Large intestine (tissue), 12 donors: ENCODE measurements at places on chromosomes 3 and 15. TPM values are rescaled to one million over a fixed set of nuclear protein-coding genes. Genes with fewer than 3 reads are reported as not detected.

GRCh38 chr3:144840866-144841265 lies 869.2 kb downstream of the DIPK2A start:
- H3K36me3 ChIP-seq = no peaks in the 10 kb centered on the region
- no peak overlapping the region for H3K27ac ChIP-seq
- no peak for DNase-seq
- no peaks in the 10 kb centered on the region for H3K27me3 ChIP-seq
- H3K4me1 ChIP-seq = no peaks in the 10 kb centered on the region
- no peak overlapping the region for H3K4me3 ChIP-seq

DNA sequence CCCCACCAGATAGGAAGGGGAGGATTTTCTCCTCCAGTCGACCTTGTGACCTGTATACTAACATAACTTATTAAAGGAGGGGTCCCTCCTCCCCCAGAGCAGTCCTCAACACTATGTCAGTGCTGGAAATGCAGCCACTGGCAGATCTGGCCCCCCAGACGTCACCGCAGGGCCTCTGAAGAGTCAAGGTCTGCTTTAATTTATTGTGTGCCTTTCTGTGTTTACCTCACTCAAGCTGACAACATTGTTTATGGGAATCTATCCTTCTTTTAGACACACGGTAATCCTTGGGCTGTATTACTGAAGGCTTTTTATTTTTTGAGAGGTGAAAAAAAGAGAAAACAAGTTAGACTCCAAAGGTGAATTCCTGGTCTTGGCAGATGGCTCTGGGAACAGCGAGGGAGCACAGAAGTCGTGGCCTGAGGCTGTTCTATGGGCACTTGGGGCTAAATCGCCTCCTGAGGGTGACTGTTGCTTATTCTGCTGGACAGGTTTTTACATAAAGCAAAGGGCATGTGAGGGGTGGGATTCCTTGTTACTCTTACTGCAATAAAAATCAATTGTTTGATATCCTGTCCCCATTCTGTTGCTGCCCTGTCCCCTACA lies 13.5 kb upstream of the NR2C2 start:
- H3K4me3 ChIP-seq = no peak overlapping the region

DNA sequence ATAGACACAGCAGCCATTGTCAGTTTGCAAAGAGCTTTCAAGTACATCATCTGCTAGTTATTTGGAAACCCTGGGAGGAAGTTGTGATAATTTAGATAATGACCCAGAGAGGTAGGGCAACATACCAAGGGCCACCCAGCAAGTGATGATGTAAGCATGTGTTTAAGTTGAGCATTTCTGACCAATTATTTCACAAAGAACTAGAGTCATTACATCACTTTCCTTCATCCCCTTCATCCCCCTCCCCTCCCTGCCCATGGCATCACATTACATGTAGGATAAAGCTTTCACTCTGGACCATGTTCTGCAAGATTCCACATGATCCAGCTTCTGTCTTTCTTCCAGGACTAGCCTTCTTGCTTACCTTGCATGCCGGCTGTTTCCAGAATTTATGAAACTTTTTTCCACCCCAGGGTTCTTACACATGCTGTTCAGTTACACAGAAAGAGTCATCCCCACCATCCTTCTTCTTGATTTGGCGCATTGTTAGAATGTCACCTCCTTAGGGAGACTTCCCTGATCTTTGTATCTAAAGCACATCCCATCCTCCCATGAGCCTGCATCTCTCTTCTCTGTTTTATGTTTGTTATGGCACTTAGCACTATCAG lies 71.3 kb downstream of the PTPRG start:
- peaks cover 10% of the 10 kb centered on the region for H3K4me1 ChIP-seq
- no peak for DNase-seq
- H3K27ac ChIP-seq = no peak overlapping the region
- no peak overlapping the region for H3K4me3 ChIP-seq

DNA sequence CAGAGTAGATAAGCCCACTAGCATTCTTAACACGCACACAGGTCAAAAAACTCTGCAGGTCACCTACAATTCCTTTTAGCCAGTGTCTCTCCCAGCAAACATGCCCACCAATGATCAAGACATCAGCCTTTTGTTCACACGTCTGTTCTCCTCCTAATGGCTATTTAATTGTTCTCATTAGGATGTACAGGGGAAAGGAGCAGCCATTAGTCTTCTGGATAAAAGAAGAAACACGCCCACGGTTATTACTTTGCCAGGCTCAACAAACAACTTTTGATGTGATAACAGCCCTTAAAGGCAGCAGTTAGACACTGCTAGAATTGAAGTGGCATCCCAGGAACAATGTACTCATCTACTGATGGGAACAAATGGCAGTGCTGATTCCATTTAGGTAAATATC lies 108.8 kb downstream of the NTRK3 start:
- no peaks in the 10 kb centered on the region for H3K27me3 ChIP-seq
- no peak overlapping the region for H3K4me3 ChIP-seq
- DNase-seq = no peak
- H3K36me3 ChIP-seq = no peaks in the 10 kb centered on the region

DNA sequence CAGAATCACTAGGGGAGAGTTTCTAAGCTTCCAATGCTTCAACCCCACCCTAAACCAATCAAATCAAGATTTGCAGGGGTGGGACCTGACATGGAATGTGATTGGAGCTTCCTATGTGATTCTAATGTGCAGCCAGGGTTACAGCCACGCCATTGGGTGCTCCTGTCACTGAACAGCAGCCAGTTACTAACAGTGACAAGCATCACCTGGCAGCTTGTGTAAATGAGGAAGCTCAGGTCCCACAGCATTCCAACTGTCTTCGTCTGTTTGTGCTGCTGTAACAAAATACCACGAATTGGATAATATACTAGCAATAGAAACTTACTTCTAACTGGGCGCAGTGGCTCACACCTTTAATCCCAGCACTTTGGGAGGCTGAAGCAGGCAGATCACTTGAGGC lies 294.9 kb downstream of the SHQ1 start:
- H3K27me3 ChIP-seq = no peaks in the 10 kb centered on the region
- H3K4me3 ChIP-seq = no peak overlapping the region
- H3K27ac ChIP-seq = no peak overlapping the region

GRCh38 chr3:141279077-141279967 lies 47.7 kb downstream of the PXYLP1 start:
- no peaks in the 10 kb centered on the region for H3K27me3 ChIP-seq
- DNase-seq = no peak
- no peaks in the 10 kb centered on the region for H3K4me1 ChIP-seq
- no peak overlapping the region for H3K27ac ChIP-seq
- H3K4me3 ChIP-seq = no peak overlapping the region

DNA sequence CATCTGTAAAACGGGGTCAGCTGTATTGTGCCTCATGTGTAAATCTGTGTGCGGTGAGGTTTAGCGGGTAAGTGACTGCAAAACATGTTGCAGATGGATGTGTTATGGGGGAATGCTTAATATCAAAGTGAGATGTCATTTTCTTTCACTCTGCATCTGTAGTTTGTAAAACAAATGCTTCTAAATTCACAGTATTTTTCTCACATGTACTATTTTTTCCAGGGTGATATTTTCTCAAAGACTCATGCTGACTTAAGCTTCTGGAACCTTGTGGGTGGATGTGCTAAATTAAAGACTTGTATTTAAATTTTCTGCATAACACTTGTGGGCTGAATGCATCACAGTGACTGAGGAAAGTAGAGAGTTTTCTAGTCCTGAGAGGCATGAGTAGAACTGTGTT lies 115.2 kb upstream of the TP63 start:
- no peak overlapping the region for H3K4me3 ChIP-seq
- H3K36me3 ChIP-seq = no peaks in the 10 kb centered on the region
- DNase-seq = no peak
- no peaks in the 10 kb centered on the region for H3K4me1 ChIP-seq
- no peak overlapping the region for H3K27ac ChIP-seq

- H3K27ac ChIP-seq = no peak overlapping the region
- H3K36me3 ChIP-seq = no peaks in the 10 kb centered on the region
- H3K4me1 ChIP-seq = no peaks in the 10 kb centered on the region
- no peak overlapping the region for H3K4me3 ChIP-seq
- no peak for DNase-seq
Observed at GRCh38 chr15:51085764-51086163, 8.9 kb downstream of the TNFAIP8L3 start.

DNA sequence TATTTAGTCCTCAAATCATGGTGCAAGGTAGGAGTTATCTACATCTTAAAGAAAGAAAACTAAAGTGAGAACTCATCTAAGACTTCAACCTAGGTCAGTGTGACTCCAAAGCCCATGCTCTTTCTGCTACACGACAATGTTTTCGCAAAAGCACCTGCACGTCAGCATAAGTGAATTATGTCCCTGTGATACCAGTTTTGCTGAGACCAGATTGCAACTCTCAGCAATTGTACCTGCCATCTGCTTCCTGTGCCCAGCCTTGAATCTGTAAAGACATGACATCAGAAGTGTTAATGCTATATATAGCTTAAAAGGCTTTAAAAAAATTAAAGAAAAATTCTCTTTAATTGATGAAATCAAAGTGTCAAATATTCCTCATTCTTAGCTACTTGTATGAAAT lies 43.4 kb downstream of the RETNLB start:
- H3K27me3 ChIP-seq = no peaks in the 10 kb centered on the region
- H3K36me3 ChIP-seq = no peaks in the 10 kb centered on the region
- H3K4me3 ChIP-seq = no peak overlapping the region
- no peak overlapping the region for H3K27ac ChIP-seq

DNA sequence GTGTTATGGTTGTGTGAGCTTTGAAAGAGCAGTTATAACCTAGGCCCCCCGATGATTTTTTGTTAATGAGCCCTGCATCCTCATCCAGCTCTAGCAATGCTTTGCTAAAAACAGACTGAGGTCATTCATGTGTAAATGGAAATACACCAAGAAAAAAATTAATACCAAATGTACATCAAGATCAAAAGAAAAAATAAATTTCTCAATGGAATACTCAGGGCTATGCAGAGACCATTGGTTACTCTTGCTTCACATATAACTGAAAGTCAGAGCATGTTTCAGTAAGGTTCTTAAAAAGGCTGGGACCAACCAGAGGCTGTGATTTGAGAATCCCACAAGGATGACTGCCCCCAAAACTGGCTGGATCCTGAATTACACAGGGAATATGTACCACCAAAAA lies 48.0 kb downstream of the ARHGAP31 start:
- no peak overlapping the region for H3K27ac ChIP-seq
- H3K4me1 ChIP-seq = no peaks in the 10 kb centered on the region
- no peaks in the 10 kb centered on the region for H3K27me3 ChIP-seq

DNA sequence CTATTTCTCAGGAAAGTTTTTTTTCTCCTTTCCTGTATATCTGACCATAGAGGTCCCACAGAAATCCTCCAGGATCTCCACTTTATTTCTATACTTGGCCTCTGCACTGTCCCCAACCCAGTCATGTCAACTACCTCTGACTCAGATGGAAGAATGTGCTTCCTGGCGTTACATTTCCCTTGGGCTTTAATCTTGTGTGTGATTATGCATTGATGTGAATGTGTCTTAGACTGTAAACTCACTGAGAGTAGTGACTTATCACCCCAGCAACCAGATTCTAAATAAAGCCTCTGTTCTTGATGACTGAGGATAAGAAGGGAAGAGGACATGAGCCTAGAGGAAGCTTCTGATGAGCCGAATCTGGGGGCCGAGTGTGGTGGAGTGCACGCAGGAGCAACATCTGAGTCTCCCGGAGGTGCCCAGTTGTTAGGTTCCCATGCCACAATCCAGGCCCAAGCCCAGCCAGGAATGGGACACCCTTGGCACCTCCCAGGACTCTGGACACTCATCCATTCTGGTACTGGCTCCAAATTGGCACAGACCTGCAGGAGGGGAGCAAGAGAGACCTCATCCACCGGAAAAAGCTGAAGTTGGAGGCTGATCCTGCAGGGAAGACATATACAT lies 32.1 kb upstream of the HEG1 start:
- peaks cover 11% of the 10 kb centered on the region for H3K36me3 ChIP-seq
- H3K27me3 ChIP-seq = no peaks in the 10 kb centered on the region
- no peak overlapping the region for H3K4me3 ChIP-seq
- H3K27ac ChIP-seq = no peak overlapping the region

GRCh38 chr3:100913870-100914648 lies 79.2 kb downstream of the ABI3BP start:
- no peaks in the 10 kb centered on the region for H3K27me3 ChIP-seq
- no peak overlapping the region for H3K4me3 ChIP-seq
- DNase-seq = no peak
- H3K4me1 ChIP-seq = no peaks in the 10 kb centered on the region

DNA sequence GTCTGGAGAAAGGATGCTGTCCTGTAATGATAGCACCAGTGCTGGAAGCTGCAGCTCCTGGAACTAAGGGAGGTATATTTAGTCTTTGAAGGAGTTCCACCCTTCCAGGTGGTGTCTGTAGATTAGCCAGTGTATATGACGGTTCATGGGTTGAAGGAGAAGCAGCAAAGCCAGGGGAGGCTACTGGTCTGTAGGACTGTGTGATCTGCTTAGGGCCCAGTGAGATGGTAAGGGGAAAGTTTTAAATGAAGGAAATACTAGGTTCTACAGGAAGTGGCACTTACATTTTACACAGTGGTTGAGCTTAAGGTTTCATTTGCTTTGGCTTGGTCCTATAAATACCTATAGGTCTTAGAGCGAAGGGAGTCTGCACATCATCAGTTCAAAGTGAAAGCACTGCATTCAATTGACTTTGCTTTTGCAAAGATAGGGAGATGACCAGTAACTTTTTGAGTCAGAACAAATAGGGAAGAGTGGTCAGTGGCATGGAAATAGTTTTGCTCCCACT lies 5.6 kb downstream of the SLC25A38 start:
- H3K27ac ChIP-seq = no peak overlapping the region
- H3K4me1 ChIP-seq = peaks cover 18% of the 10 kb centered on the region
- H3K4me3 ChIP-seq = no peak overlapping the region
- DNase-seq = no peak
- no peaks in the 10 kb centered on the region for H3K27me3 ChIP-seq

- no peak for DNase-seq
- no peaks in the 10 kb centered on the region for H3K27me3 ChIP-seq
- H3K36me3 ChIP-seq = no peaks in the 10 kb centered on the region
- no peaks in the 10 kb centered on the region for H3K4me1 ChIP-seq
- H3K27ac ChIP-seq = no peak overlapping the region
Observed at GRCh38 chr3:11290743-11291680, 18.8 kb downstream of the ATG7 start.

- H3K27ac ChIP-seq = no peak overlapping the region
- no peaks in the 10 kb centered on the region for H3K27me3 ChIP-seq
- no peak for DNase-seq
Observed at GRCh38 chr3:21830541-21830940, 79.5 kb upstream of the ZNF385D start.

- no peak overlapping the region for H3K4me3 ChIP-seq
- H3K27ac ChIP-seq = no peak overlapping the region
- H3K27me3 ChIP-seq = no peaks in the 10 kb centered on the region
- H3K4me1 ChIP-seq = peaks cover 14% of the 10 kb centered on the region
- no peak for DNase-seq
Observed at GRCh38 chr3:73021301-73021835, 24.8 kb downstream of the PPP4R2 start.

Gene TUSC7
- polyA plus RNA-seq = not detected

Gene RAD18
- 8.2 TPM for polyA plus RNA-seq

Gene ADCY5
- 10.6 TPM for polyA plus RNA-seq

Gene GOLGA6L26
- not detected for polyA plus RNA-seq

Gene SSUH2
- polyA plus RNA-seq = 38.7 TPM

Gene UNC13C
- polyA plus RNA-seq = 1.1 TPM

Gene UACA
- polyA plus RNA-seq = 65.2 TPM

Gene EPB42
- 2.8 TPM for polyA plus RNA-seq

Gene CFAP20DC
- 0.82 TPM for polyA plus RNA-seq

Gene PFKFB4
- 17.3 TPM for polyA plus RNA-seq

Gene RASGRF1
- polyA plus RNA-seq = 0.61 TPM

Gene KNL1
- 9.8 TPM for polyA plus RNA-seq

Gene GPR27
- polyA plus RNA-seq = 2.6 TPM

Gene FBXO40
- polyA plus RNA-seq = not detected

Gene SLC51A
- 29.6 TPM for polyA plus RNA-seq

Gene ST8SIA2
- 2.2 TPM for polyA plus RNA-seq
